Activated effector memory CD4-positive, alpha-beta T cell treated with anti-CD3 and anti-CD28 coated beads, Interleukin-2, amount 50 U/mL, for 16 hours (primary cell): ENCODE measurements at places on chromosomes 7 and 10.

DNA sequence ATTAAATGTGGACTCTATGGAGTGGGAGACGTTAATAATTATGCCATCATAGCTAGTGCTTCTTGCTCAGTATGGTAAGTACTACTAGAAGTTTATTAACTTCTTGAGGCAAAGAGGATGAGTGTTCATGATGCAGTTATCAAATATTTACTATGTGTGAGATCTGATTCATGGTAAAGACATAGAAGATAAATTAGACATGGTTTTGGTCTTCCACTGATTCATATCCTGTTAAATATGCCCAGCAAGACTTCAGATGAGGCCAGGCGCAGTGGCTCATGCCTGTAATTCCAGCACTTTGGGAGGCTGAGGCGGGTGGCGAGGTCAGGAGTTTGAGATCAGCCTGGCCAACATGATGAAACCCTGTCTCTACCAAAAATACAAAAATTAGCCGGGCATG, 547.1 kb upstream of the ANKRD30A start:
- DNase-seq = no peak

DNA sequence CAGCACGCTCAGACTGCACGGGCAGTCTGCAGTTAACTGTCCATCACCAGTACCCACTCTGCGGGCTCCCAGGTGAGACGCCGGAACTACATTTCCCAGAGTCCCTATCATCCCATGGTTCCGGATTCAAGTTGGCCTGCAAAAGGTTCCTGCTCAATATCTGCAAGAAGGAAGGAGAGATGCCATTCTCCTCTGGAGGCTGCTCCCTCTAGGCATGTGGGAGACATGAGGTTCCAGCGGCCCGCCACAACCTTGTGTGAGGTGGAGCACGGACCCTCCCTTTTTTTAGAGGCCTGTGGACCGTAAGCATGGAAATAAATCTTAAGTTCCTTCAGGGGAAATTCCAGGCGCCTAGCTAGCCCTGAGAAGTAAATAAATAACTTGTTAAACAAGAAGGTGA, 29.7 kb downstream of the NUP42 start:
- no peak for DNase-seq

DNA sequence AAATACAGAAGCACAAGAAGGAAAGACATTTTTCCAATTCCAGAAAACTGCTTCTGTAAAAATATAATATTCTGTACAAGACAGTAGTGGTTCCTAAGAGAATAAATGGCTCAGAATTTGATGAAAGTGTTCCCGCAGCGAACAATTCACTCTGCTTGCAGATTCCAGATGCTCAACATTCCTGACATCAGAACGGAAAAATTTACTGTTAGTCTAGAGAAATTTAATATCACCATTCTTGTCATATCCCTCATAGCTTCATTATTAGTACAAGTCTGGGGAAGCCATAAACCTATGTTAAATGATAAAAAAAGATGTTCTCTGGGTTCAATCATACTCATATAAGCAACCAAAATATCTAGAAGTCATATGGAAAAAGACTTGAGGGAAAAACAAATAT, 83.6 kb downstream of the MPP7 start:
- no peak for DNase-seq

DNA sequence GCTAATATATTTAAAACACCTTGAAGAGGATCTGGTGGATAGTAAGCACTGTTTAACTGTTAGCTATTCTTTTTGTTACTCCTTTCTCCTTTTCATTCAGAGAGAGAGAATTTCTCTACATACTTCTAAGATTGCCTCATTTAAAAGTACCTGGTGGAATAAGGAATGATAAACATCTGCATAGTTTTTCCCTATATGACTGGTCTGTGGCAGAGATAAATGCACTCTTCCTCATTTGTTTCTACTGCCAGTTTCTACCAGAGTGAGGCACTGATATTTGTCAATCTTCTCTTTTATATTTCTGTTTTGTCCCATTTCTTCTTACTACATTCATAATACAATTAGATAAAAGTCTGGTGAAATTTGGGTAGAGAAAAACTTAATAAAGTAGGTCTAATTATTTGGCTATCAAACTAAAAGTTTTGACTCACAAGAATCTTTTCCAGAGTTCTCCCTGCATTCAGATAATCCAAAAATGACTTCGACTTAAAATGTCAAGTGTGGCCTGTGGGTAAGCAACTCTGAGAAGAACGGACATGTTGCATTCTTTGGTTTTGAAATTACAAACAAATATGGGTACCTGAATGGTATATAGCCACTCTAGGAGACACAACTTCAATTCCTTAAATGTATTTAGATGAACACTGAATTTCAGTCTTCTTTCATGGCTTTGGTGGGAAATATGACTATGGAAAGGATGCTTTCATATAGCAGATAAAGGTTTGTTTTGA, 38.8 kb downstream of the RNLS start:
- DNase-seq = no peak

- no peak for DNase-seq
These were observed 700 bp downstream of the NIPSNAP2 start for GRCh38 chr7:55965100-55965470.

DNA sequence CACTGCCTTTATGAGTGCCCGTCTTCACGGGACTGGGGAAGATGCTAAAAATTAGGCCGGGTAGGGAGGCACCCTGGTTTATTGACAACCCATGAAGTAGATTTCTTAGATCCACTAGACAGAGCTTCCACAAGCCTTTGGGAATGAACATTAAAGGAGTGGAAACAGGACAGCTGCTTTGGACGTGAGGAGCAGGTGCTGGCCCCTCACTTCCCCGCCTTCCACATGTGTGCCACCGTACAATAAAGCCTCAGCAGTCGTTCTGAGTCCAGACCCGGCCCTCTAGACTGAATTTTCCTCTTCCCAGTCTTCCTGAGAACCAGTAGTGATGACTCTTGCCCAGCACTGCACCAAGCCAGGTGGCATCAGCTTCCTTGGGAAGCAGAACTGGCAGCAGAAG, 282.4 kb downstream of the CELF2 start:
- DNase-seq = no peak

- no peak for DNase-seq
These were observed 13.4 kb downstream of the RPP30 start for GRCh38 chr10:90885176-90885575.

GRCh38 chr10:274866-275265, 139.6 kb downstream of the ZMYND11 start:
- no peak for DNase-seq

GRCh38 chr10:75422913-75423312, 8.5 kb upstream of the LRMDA start:
- DNase-seq = no peak

DNA sequence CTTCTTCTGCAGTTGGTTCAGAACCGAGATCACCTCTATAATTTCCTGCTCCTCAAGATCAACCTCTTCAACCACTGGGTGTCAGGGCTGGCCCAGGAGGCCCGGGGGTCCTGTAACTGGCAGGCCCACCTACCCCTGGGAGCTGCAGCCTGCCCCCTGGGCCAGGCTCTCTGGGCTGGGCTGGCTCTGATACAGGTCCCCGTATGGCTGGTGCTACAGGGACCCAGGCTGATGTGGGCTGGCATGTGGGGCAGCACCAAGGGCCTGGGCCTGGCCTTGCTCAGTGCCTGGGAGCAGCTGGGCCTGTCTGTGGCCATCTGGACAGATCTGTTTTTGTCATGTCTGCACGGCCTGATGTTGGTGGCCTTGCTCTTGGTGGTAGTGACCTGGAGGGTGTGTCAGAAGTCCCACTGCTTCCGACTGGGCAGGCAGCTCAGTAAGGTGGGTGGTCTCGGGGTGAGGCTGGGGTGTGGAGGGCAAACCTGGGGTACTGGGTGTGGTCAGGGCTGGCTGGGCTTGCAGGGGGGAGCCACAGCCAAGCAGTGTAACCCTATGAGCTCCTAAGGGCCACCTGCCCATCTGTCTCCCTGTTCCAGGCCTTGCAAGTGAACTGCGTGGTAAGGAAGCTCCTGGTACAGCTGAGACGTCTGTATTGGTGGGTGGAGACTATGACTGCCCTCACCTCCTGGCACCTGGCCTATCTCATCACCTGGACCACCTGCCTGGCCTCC, 4.2 kb downstream of the TMEM270 start:
- DNase-seq = no peak

- no peak for DNase-seq
These were observed 50.8 kb downstream of the VOPP1 start for GRCh38 chr7:55521512-55521911.

- DNase-seq = no peak
These were observed 701.4 kb downstream of the SUGCT start for GRCh38 chr7:40836218-40836617.

DNA sequence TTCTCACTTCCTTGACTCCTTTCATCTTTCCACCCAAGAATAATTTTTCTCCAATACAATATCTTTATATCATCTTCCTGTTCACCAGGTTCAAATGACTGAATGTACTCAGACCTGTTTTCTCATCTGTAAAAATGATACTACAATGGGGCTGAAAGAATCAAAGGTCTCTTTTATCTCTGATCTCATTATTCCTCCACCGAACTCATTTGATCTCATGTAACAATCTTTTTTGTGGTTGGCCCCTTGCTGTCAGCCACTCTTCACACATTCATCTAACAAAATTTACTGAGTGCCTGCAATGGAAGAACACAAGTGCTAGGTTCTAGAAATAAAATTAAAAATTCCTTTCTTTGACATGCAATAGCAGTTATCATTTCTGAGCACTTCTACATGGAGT, 65.0 kb downstream of the GRM8 start:
- no peak for DNase-seq

GRCh38 chr7:91566402-91566732, 302.1 kb downstream of the FZD1 start:
- DNase-seq = no peak

DNA sequence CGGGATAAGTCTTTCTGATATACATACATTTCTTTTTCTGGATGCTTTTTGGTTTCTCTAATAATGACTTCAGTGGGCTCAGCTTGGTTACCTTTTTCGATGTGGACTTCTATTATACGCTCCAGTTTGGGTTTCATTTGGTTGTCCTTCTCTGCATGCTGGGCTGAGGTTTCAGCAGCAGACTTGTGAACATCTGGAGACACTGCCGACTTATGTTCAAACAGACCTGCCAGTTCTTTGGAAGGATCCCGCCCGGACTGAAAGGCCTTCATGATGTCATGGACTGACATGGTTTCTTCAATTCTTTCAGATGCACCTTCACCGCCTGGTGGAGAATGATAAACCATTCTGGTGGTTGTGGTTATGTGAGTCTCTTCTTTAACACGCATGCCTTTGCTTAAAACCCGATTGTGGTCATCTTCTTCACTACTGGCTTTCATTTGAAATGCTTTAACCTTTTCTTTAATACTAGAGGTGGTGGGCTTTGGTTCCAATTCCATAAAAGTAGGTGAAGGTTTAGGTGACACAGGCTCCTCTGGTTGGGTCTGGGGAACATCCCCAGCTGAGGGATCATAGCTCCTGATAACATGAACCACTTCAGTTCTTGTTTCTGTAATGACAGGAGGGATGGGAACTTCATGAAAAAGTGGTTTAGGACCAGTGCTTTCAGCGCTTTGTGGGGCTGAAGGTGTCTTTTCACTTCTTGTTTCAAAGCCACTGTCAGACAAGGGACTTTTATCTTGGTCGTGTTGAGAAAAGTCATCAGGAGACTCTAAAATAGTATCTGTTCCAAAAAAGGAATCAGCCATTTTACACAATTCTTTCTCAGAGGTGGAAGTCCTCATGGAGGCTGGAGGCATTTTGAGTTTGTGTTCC, 167.7 kb upstream of the CCDC6 start:
- no peak for DNase-seq

GRCh38 chr10:108410236-108410635, 1245.7 kb upstream of the SORCS1 start:
- DNase-seq = no peak

GRCh38 chr10:22435650-22436049, 90.4 kb downstream of the SPAG6 start:
- DNase-seq = peak; percentile 63

DNA sequence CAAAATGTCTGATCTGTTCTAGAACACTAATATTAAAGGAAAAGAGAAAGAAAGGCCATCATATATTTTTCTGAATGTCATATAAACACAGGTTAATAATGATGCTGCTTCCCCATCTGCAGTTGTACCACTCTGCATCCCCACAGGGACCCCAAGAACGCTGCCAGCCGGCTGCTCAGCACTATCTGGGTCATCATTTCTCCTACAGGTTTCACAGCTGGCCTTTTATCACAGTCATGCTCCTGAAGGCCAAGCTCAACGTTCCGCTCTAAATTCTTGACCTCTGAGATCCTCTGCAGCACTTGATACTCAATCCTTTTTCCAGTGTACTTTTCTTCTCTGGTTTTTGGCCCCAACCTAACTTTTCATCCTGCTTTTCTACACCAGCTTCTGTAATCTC, 4.8 kb downstream of the IDI1 start:
- no peak for DNase-seq

GRCh38 chr7:92647011-92647625, 56.9 kb upstream of the FAM133B start:
- no peak for DNase-seq

DNA sequence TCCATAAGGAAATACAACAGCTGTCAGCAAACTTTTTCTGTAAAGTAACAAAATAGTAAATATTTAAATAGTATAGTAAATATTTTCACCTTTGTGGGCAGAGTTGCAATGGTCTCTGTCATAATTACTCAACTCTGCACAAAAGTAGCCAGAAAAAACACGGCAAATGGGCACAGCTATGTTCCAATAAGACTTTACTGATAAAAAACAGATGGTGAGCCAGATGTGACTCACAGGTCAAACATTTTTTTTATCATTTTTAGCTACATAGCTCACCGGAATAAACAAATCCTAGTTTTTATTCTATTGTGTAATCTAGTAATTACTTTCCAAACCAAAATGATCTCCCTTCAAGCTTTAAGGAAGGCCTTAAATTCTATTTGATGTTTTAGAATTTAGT, 55.3 kb downstream of the NCAPG2 start:
- DNase-seq = no peak

DNA sequence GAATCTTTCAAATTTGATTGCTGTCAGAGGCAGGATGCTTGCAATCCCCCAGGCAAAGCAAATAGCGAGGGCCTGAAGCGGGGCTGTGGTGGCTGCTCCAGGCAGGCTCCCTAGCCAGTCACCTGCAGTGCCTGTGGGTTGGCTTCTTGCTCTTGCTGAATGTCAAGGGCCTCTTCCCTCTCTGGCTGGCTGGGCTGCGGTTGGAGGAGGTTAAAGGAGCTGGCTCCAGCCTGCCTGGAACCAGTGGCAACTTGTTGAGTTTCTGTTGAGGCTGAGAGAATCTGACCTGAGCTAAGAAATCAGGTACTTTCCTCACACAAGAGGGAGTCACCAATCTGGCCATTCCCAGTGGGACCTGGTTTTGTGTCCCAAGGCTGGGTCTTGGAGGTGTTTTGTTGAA, 134.7 kb downstream of the TMEM178B start:
- no peak for DNase-seq

GRCh38 chr7:77765481-77765880, 32.8 kb downstream of the TMEM60 start:
- DNase-seq = no peak
